Activated gamma-delta T cell treated with Interleukin-2 at 50 U/mL for 16 hours (primary cell): ENCODE measurements at places on chromosomes 11 and 22.

GRCh38 chr11:94735907-94736306, 32.2 kb upstream of the AMOTL1 start:
- no peak for DNase-seq

DNA sequence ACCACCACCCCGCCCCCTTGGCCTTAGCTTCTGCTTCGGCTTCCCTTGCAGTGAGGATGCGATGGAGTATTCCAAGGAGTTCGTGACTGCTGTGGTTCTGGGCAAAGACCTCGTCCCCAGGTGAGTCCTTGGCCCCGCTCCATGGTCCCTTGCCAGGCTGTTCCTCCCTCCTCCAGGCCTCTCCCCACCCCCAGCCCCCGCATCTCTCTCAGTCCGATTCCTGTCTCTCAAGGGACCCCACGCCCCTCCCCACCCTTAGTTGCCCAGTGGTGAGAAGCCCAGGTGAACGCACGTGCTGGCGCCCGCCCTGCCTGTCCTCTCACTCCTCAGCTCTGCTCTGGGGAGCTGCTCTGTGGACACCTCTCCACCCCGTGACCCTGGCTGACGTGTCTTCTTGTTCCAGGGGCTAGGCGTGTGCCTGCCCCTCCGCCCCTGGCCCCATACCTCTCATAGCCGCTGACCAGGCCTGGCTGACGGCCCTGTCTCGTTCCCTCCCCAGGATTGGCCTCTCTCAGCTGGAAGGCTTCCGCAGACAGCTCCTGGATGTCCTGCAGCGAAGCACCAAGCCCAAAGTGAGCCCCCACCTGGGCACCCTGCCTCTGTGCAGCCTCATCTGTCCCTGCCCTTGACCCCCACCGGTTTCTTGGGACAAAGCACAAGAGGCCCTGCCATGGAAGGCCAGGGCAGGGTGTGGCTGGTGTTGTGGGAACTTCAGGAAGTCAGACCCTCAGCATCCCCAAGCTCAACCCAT, 14.6 kb upstream of the MYRF start:
- DNase-seq = no peak

GRCh38 chr22:20226077-20226716, 41.9 kb downstream of the RTN4R start:
- DNase-seq = no peak

GRCh38 chr11:19766206-19766605, 53.6 kb downstream of the NAV2 start:
- no peak for DNase-seq

DNA sequence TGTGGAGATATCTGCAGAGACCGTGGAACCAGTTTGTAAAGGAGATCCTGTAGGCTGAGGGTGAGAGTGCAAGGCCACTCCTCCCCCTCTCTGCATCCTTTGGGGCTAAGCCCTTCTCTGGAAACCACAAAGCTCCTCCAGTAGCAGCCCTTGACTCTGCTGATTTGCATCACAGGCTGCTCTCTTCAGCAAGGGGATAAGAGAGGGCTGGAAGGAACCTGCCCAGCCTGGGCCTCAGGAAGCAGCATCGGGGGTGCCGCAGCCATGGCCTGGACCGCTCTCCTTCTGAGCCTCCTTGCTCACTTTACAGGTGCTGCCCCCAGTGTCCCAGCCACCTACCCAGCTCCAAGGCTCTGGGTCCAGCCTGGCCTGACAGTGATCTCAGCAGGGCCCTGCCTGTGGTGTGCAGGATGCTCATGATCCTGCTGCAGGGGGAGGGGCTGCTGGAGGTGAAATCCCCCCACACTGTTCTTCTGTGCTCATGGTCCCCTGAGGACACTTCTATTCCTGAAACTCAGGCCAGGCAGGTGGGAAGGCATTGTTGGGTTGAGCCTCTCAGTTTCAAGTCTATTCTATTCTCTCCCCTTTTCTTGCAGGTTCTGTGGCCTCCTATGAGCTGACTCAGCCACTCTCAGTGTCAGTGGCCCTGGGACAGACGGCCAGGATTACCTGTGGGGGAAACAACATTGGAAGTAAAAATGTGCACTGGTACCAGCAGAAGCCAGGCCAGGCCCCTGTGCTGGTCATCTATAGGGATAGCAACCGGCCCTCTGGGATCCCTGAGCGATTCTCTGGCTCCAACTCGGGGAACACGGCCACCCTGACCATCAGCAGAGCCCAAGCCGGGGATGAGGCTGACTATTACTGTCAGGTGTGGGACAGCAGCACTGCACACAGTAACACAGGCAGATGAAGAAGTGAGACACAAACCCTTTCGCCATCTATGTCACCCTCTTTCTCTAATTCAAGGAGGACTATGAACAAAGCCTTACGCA, 68.5 kb upstream of the IGLL5 start:
- DNase-seq = peak; percentile 54

GRCh38 chr11:15499674-15500073, 385.0 kb downstream of the INSC start:
- DNase-seq = no peak

GRCh38 chr11:18731949-18732821, 6.2 kb upstream of the IGSF22 start:
- DNase-seq = peak; percentile 69

DNA sequence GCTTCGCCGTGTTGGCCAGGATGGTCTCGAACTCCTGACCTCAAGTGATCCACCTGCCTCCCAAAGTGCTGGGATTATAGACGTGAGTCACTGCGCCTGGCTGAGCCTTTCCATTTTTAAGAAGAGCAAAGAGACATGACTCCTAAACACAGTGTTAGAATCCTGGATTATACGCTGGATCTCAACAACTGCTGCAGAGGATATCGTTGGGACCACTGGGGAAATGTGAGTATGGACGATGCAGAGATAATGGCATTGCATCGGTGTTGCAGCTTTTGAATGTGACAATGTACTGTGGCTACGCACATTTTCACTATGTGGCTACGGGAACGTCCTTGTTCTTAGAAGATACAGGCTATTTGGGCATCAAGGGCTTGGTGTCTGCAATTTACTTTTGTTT, 6.2 kb downstream of the MRGPRF start:
- DNase-seq = no peak

GRCh38 chr11:91303749-91304148, 920.9 kb upstream of the FAT3 start:
- no peak for DNase-seq

GRCh38 chr11:70470127-70470526, 71.8 kb downstream of the CTTN start:
- no peak for DNase-seq

GRCh38 chr11:70796648-70797227, 398.4 kb downstream of the CTTN start:
- no peak for DNase-seq

DNA sequence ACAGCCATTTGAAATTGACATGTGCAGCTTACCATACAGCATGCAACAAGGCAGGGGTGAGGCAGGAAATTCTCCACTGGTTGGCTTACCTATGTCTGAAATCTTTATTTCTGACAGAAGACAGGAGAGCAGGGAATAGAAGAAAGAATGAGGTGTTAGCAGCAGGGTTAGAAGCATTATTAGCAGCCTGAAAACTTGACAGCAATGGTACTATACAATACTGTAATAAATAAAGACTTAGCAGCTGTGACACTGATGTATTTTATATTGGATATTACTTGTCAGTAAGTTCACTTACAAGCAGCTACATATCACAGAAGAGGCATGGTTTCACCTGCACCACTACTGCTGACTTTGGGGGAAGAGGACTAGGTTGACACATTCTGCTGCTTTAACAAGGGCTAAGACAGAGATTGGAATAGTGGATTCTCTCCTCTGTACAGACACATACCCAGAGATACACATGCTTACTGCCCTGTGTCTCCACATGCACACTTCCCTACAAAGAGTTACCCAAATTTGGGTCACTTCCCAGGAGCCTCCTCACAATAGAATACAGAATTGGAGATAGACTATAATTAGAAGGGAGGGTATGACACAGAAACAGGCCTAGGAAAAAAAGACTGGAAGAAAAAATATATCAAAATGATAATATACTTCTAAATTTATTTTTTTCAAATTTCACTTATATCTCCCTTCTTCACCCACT, 145.8 kb upstream of the NARS2 start:
- no peak for DNase-seq

DNA sequence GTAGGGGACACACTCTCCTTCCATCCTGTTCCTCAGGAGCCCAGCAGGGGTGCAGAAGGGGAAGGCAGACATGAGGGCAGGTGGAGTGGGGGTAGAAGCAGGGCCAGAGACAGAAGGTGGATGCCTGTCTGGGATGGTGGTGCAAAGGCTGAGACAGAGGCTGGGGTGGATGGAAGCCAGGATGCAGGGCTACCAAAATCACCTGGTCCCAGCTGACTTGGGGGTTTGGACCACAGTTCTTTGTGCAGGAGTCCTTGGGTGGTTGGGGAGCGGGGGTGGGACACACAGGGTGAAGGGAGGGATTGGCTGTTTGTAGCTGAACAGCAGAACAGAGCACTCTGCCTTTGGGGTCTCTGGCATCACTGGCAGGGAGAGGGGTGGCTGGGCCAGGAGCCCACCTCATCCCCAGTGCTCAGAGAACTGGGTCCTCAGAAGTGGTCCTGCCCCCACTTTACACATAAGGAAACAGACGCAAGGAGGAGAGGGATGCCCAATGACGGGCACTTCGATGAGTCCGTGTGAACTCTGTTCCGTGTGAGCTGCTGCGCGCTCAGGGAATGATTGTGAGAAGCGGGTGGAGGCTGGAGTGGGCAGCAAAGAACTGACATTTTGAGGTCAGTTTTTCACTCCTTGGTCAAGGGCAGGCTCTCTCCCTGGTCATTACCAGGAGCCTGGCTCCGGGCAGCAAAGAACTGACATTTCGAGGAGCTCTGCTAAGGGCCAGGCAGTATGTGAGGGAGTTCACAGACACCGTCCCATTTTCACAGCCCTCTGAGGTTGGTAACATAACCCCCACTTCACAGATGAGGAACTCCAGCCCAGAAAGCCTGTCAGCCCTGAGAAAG, 1.9 kb downstream of the TAGLN start:
- DNase-seq = no peak

GRCh38 chr11:44338026-44338425, 28.1 kb upstream of the ALX4 start:
- DNase-seq = no peak

- DNase-seq = no peak
Observed at GRCh38 chr22:50225200-50225969, 19.4 kb downstream of the TUBGCP6 start.

DNA sequence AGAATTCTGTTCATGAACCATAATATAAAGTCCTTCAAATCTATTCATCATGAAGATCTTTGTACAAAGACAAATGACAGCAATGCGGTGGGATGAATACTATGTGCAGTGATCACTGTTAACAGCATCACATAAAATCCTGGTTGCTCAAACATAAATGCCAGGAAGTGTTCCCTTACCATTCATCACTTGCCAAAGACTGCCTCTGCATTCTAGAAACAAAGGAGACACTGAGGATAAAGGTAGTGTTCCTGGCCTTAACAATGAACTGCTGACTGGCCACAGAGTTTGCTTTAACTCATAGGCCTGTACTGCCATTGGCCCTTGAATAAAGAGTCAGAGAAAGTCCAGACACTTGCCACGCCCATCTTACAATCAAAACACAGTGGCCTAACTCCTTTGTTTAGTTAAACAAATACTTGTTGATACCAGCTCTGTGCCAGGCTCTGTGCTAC, 29.5 kb downstream of the C2CD3 start:
- DNase-seq = no peak

DNA sequence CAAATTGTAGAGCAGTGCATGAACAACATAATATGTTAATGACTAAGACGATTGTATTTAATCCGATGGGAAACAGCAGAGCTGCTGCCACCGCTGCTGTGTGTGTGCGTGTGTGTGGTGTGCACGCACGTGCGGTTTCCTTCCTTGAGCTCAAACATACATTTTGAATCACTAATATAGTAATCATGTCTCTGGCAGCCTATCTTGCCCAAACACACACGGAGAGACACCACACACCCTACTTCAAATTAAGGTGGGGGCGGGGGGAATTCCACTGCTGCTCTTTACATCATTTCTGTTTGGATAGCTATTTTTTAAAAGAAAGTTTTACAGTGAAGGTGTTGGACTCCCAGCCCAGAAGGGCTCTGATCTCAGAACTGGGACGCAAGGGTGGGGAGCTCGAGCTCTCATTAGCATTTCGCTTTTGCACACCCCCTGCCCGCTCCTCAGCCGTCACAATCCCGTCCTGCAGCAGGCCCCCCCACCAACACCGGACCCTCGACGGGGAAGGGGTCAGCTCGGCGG, 651 bp upstream of the FAM83F start:
- DNase-seq = no peak

DNA sequence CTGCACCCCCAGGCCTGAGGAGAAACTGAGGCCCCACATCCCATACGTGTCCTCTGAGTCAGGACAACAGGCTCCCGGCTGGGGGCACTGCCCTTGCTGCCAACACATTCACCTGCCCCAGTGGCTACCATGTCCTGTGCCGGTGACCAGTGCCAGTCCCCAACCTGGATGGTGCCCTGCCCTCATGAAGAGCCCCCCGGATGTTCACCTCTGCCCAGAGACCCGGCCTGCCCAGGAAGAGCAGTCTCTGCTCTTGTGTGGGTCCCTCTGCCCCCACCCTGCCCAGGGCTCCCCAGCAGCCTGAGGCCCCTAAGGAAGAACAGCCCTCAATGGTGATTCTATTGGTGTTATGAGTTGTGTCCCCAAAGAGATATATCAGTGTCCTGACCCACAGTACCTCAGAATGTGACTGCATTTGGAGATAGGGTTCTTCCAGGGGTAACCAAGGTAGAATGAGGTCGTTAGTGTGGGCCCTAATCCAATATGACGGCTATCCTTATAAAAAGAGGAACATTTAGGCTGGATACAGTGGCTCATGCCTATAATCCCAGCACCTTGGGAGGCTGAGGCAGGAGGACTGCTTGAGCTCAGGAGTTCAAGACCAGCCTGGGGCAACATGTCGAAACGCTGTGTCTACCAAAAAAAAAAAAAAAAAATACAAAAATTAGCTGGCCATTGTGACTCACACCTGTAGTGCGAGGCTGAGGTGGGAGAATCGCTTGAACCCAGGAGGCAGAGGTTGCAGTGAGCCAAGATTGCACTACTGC, 13.2 kb upstream of the DGCR8 start:
- no peak for DNase-seq

GRCh38 chr11:73804712-73805111, 17.0 kb downstream of the MRPL48 start:
- DNase-seq = no peak

DNA sequence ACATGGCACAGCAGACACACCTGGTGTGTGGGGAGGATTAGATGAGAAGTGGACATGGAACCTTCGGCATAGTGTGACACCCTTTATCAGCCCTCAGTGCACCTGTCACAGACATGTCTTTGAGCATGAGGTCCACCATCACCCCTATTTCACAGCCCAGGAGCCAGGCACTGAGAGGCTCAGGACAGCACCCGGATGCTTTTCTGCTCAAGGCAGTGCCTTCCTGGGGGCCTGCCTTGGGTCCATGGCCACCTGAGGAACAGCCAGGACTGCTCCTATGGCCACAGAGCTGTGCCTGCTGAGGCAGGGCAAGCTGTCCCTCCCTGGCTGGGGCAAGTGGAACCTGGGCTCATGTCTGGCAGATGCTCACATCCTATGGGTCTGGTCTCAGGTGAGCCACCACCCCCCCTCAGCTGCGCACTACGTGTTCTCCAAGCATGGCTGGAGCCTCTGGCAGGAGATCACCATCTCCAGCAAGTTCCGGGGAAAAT, 75.8 kb downstream of the MORC2 start:
- no peak for DNase-seq

- DNase-seq = no peak
Observed at GRCh38 chr22:16774911-16775500, 50.2 kb downstream of the XKR3 start.
